ENCODE measurements at places on chromosomes 3 and 15.

DNA sequence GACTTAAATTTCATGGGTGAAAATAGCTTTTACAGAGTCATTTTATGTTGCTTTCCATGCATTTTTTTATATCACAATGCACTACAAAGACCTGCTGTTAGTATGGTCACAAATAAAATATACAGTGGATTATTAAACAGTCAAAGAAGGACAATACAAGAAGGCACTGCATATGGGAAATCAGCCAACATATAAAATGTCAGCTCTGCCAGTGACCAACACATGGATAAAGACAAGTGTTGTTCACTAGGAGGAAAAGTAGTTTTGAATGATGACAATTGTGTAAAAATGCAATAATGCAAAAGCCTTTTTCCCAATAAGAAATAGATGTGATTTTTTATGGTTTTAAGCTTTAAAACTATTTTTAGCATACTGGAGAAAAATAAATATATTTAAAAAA lies 425.3 kb upstream of the CBLB start:
- DNase-seq = no peak

DNA sequence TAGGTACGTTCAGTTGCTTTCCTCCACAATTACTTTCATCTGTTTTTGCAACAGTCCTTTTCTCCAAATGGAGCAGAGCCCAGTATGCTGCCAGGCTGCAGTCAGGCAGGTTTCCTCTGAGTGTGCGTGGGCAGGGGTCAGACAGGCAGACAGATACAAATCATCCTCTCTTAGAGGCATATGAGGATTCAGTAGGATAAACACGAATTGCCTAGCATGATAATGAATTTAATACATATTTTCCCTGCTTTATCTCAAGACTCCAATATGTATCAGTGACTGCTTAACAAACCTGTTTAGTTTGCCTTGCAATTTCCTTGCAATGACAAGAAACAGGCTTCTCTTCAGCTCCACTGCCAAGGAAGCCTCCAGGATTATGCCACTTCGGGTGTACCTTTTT lies 140.7 kb upstream of the NR2E3 start:
- no peak for DNase-seq

DNA sequence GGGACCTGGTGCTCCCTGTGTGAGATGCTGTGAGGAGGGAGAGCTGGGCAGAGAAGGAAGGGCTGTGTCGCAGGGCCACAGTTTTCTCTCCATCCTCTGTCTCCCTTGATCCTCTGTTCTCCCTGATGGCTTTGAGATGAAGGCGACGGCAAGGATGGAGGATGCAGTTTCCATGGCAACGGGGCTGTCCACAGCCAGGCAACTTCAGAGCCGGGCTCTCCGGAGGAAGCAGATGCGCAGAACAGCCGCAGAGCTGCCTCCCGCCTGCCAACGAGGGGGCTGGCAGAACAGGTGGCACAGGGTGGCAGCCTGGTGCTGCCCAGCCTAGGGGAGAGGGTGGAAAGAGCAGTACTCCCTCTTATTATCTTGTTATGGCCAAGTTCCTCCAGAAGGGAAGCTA lies 9.9 kb upstream of the GRM2 start:
- DNase-seq = no peak

GRCh38 chr3:61725851-61726333 lies 164.5 kb downstream of the PTPRG start:
- DNase-seq = no peak

DNA sequence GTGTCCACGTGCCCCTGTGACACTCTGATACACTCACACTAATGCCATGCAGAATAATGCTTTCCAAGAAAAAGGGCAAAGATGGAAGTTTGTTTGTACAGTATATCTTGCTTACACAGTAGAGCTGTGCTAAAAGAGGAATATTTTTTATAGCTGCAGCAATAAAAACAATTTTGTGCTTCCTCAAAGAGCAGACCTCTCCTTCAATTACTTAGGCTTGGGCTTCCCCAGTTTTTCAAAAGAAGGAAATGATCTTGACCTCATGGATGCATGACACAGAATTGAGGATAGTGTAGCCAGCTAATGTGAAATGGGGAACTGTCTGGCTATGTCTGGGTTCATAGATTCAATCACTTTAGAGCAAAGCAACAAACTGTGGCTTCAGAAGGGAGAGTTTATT lies 137.4 kb downstream of the STT3B start:
- DNase-seq = no peak

DNA sequence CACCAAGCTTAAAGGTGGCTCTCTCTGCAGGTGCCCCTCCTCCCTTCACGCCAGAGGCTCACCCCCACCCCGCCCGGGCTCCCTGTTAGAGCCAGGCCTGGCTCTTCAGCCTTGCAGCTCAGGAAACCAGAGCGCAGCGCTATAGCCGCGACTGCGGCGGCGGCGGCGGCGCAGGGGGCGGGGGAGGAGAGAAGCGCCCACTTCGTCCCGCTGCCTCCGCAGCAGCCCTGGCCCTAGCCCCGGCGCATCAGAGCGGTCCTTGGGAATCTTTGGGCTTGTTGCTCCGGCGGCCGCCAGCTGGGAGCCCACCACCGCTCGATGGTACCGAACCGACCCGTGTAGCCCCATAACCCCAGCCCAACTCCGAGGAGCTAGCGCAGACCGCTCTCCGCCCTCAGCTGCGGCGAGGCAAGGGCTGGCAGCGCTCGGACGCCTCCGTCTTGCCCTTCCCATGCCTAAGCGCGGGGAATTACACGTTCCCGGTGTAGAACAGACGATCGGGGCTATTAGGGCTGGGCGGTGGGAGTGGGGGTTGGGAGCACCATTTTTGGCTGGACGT lies 1.2 kb downstream of the RASGRF1 start:
- DNase-seq = no peak

GRCh38 chr3:170508291-170508690 lies 77.6 kb downstream of the SLC7A14 start:
- no peak for DNase-seq

DNA sequence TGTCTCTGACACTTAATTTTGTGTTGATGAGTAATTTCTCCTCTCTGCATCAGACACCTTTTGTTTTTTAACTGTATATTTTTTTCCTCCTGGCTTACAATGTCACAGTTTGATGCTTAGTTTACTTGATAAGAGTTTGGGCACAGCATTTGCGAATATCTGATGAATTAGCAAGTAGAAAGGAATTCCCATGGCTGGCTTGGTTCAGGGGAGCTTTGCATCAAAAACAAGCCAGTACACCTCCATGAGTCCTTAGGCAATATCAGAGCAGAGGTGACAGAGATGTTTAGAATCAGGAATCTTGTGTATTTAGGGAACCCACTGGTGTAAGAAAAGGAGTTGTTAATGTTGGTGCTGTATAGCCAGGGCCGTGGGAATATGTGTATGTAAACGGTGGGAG lies 9.3 kb downstream of the ARHGEF26 start:
- DNase-seq = no peak

- DNase-seq = no peak
Measured at GRCh38 chr15:94857466-94857865, 626.1 kb downstream of the MCTP2 start.

GRCh38 chr15:51386960-51387698 lies 45.7 kb downstream of the GLDN start:
- no peak for DNase-seq

DNA sequence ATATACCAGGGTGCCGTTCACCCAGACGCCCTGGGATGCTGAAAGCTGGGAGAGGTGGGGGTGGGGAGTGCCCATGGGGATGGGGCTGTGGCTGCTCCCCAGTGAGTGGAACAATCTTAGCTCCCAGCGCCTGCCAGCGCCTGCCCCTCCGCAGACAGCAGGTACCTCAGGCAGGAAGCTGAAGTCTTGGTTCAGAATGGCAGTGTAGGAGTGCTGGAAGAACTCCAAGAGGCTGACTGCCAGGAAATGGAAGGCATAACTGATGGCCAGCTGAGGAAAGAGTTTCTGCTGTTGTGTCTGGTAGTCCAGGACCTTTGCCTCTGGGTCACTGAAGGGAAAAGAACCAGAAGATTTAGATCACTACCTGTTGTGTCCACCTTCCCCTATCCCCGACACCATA lies 8.4 kb downstream of the ACOX2 start:
- no peak for DNase-seq

GRCh38 chr3:105533960-105534359 lies 167.3 kb downstream of the ALCAM start:
- DNase-seq = no peak

DNA sequence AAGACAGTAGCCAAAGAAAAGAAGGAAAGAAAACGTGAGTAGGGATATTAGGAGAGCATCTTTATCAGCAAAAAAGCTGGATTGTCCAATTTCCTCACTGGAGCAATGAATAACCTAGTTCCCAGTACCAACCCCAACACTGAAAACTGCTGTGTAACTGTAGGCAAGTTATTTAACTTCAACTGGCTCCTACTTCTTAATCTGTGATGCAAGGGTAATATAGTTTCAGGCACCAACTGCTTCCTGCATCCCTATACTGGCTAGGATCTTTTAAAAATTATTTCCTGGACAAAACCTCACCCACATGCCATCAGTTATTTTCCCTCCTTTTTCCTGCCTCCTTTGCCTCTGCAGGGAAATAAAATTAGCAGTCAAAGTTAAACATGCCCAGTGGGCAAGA lies 59.6 kb downstream of the ZBTB20 start:
- DNase-seq = no peak

- no peak for DNase-seq
Measured at GRCh38 chr3:78338405-78338804, 1298.5 kb downstream of the ROBO2 start.

DNA sequence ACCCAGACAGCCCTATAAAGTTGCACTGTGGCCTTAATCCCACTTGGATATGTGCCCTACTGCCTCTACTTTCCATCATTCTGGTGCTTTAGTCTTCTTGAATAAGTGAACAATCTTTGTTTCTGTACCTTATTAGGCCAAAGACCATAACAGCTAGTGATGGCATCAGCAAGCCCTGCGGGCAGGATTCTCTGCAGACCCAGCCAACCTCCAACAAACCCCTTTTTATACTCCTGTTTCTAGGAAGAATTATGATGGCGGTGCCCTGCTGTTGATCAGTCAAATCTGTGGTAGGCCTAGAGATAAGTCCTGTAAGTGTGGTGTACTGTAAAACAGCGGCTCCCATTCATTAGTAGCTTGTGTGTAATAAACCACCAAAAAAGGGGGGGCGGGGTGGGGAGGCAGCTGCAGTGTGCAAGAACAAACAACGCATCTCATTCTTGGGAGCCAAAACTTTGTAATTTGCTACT lies 40.5 kb downstream of the SOX2 start:
- DNase-seq = no peak

- no peak for DNase-seq
Measured at GRCh38 chr15:66404532-66404931, 17.8 kb downstream of the MAP2K1 start.

DNA sequence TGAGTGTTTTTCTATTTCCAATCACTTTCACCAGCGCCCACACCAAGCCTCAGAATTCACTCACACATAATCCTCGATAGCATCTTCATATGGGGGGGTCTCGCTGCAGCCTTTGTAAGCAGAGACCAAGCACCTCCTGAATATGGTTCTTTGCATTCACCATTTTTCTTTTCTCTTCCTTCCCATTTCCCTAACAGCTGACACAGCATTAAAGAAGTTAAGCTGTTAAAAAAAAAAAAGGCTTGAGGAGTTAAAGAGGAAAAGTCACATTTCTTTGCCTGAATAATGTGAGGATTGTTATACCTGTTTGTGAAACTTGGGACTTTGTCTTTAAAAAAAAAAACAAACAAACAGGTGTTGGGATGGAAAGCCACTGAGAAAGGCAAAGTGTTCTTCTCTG lies 41.6 kb downstream of the RFTN1 start:
- no peak for DNase-seq

- no peak for DNase-seq
Measured at GRCh38 chr3:2098398-2099027, at the start of gene CNTN4. TSS of gene CNTN4 (plus strand) at chr3:2098866.

DNA sequence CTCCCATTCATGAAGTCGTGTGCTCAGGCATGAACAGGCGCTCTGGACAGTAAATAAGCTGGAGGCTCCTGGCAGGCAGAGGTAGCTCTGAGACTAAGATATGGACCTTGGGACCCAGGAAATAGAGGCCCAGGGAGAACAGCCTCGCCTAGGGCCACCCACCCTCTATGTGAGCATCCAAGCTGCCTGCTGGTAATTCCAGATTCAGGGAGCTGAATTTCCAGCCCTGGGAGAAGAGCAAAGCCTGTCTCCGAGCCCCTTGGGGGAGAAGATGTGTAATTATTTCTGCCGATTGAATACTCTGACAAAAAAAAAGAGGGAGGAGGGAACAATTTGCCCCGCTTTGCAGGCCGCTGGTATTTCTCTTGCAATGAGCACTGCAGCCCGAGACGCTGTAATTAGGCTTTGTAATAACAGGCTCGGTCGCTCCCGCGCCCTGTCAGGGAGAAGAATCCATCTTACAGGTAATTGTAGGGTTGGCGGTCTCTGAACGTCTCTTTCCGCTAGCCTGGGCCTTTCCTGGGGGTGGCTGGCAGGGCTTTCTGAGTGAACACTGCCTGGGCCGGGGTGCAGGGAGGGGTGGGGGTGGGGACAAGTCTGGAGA lies 131.5 kb downstream of the WNT7A start:
- no peak for DNase-seq

DNA sequence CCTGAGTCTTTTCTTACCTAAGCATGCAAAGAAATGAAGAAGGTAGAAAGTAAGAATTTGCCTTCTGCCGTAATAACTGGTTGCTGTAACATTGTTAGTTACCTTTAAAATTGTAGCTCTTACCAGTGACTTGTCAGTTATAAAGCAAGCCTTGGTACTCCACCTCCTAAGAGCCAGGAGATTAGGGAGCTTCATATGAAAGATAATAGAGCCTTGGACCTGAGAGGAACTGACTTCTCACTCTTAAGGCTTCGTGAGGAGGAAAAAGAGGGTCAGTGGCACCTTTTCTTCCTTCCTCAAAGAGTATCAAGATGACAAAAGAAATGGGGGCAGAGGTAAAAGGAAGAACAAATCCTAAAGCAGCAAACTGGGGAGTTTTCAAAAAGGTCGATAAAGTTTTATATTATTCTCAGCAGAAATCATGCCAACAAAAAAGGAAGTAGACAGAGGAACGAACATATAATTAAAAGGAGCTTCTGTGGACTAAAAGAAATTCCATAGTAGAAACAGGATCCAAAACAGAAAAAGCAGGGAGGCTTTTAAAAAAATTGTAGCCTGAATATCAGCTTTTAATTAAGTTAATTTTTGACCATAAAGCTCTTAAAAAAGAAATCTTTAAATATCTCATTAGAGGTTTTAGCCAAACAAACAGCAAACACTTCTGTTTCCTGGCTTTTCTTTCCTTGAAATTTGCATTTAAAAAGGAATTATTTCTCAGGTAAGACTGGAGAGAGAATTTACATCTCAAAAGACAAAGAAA lies 847.1 kb upstream of the ALCAM start:
- DNase-seq = no peak

GRCh38 chr3:123282461-123282860 lies 80.7 kb downstream of the SEC22A start:
- no peak for DNase-seq

- no peak for DNase-seq
Measured at GRCh38 chr3:36906504-36907149, 38.2 kb downstream of the TRANK1 start.

GRCh38 chr15:70439304-70439877 lies 324.0 kb downstream of the UACA start:
- no peak for DNase-seq
